ENCODE measurements at places on chromosomes 12 and 14.

GRCh38 chr14:96362071-96362964, 823 bp downstream of the ATG2B start:
- DNase-seq = peak; percentile 16

DNA sequence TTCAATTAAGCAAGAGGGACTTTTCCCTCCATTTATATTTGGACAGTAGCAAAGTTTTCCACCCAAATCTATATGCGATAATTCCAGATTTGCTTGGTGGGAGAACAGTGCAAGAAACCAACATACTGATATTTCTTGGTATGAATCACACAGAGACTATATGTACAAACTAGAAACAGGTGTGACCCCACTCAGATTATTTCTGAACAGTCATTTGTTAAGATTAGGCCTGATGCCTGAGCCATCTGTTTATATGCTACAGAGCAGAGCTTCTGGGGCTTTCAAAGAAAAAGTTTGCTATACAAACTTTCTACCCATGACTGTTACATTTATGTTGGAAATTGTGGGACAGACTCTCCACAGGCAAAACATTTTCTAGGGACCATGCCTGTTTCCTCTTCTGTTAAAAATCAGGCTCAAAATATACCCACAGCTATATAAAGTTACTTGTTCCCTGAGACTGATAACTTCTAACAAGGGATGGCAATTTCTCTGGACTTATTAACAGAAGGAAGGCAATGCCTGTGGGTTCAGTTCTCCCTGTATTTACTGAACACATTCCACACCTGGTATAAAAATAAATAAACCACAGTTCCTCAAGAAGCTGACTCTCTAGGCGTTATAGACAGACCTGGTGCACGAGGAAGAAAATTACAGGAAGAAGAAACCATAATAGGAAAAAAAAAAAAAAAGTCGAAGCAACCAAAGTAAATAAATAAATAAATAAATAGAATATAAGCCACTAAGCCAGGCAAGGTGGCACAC, 8.0 kb downstream of the PTPN21 start:
- DNase-seq = no peak

DNA sequence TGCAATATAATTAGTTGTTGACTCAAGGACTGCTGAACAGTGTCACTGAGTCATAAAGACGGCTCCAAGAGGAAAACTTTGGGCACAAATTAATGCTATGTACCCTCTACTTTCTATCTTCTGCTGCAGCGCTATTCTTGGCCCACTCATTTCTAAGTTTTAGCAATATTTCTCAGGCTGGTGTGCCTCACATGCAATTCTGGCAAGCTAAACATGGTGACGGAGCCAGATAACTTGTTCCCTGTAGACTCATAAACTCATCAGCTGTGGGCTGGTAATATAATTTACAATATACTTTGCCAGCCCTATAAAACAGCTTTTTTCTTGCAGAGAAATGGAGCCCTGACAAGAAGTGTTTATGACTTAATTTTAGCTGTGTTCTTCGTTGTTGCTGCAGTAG, 615.1 kb downstream of the NRXN3 start:
- no peak for DNase-seq

DNA sequence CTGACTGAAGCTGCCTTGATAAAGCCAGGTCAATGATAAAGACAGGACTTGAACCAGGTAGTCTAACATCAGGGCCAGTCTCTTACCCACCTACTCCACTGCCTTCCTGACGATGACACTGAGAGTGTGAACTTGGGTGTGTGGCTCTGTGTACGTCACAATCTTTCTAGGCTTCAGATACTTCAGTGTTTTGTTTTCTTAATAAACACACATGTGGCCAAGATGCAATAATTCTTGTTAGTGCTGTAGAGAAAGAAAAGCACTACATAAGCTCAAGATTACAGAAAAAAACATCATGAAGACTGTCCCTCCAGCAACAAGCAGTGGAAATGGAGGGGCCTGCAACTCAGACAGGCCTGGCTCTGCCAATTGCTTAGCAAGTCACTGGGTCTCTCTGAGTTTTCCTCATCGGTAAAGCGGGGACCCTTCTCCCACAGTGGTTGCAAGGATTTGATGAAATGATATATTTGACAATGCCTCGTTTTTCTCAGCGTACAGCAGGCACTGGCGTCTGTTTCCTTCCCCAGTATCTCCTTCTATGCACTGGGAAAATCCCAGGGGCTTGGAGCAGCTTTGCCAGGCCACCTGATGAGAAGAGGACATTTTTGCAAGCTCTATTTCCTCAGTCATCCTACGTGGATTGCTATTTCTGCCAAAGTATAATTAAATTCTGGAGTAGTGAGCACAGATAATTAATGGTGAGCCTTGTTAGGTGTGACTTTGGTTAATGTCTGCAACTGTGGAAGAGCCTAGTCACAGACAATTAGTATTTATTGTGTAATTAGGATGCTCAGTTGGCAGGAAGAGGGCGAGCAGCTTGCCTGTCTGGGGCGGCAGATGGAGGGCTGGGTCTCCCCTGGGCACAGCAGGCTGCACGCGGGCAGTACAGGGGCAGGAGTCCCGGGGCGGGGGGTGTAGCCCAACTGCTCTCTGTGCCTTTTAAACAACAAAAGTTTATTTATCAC, 55.8 kb upstream of the CHGA start:
- DNase-seq = no peak

DNA sequence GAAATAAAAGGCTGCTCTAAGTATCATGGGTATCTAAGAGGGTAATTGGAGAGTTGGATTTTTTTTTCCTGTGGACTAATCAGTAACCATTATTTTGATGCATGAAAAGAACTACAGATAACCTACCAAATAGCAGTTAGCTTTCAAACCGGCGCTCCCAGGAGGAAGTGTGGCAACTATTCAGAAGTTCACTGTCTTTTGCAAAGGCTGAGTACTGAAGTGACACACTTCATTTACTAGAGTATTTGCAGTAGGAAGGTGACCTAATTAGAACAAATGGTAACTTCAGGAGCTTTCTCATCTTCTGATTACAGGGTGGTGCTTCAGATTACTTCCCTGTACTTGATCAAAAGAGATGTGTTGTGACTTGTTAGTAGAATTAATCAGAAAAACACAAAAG, 87.7 kb downstream of the PELI2 start:
- no peak for DNase-seq

GRCh38 chr12:98211909-98212695, 303.3 kb upstream of the TMPO start:
- DNase-seq = no peak
